ENCODE measurements at places on chromosomes 5 and 9.
A peak's percentile ranks its signal among the peaks of the same experiment; 100 is the strongest.

- DNase-seq, result no peak
Measured at GRCh38 chr9:113310538-113310937, 7.4 kb upstream of the RNF183 start.

DNA sequence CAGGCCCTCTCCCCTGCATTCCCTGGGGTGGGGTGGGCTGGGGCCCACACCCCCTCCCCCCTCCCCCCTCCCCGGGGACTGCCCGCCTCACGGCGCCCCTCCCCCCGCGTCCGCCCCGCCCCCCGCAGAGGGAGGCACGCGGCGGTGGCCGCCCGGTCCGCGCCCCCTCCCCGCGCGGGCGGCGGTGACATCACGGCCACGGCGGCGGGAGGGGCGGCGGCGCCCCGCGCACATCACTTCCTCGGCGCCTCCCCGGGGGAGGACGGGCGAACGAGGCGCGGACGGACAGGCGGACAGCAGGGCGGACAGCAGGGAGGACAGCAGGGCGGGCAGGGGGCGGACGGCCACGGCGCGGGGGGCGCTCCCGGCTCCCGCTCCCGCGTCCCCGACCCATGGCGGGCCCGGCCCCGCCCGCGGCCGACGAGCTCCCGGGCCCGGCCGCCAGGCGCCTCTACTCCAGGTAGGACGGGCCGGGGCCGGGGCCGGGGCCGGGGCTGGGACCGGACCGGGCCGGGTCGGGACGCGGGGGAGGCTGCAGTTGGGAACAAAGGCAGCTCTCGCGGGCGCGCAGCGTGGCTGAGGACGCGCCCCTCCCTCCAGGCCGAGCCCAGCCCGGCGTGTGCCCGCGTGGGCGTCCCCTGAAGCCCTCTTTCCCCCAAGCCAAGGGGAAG is at the start of gene GPSM1:
Gene GPSM1, plus strand, starts transcription at position 236 of the 671 bp plus-strand sequence. Its CDS starts 157 bp downstream, at position 393.
- DNase-seq, result no peak

GRCh38 chr5:54159153-54159892 is 151.1 kb downstream of the ARL15 start:
- DNase-seq, result no peak

DNA sequence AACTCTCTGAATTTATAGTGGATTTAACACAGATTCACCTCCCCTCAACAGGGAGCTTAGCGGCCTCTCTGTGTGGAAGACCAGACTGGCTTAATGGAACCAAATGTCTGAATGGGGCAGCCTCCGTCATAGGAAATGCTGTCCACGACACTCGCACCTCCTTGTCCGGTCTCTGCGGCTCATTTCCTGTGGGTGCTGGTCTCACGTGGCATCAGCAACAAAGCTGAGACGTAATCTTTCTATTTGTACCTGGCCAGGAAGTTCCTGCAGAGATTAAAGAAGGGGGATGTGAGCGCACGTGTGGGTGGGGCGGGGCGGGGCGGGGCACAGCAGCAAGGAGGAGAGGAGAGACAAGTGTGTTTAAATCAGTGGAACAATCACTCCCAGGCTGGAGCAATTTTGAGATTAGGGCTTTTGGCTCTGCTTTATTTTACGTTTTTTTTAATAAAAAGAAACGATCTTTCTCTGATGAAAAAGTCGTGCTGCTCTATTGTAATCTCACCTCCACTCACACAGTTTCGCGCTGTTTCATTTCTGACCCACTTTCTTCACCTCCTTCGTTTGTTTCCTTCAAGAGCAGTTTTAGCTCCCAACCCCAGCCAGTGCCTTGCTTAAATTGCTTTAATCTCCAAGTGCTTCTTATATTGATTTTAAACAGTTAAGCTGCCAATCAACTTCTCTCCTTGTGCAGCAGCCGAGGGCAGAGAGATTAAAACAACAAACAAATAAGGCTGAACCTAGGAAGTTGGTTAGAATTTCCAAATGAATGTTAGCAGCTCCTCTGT is 132.2 kb upstream of the ASTN2 start:
- DNase-seq, result peak; percentile 5

- no peak for DNase-seq
Measured at GRCh38 chr9:23011669-23012068, 565.0 kb downstream of the DMRTA1 start.

- peak; percentile 48 for DNase-seq
Measured at GRCh38 chr5:82312373-82312856, 34.3 kb upstream of the RPS23 start.

GRCh38 chr9:109481856-109482255 is 16.3 kb downstream of the PTPN3 start:
- DNase-seq, result no peak

- no peak for DNase-seq
Measured at GRCh38 chr5:158430166-158430797, 571.3 kb upstream of the CLINT1 start.

- no peak for DNase-seq
Measured at GRCh38 chr5:173538018-173538417, 78.4 kb downstream of the BOD1 start.

- no peak for DNase-seq
Measured at GRCh38 chr9:13431692-13432091, 152.2 kb upstream of the MPDZ start.

- no peak for DNase-seq
Measured at GRCh38 chr5:52378237-52378636, 409.5 kb upstream of the ITGA1 start.
